CD4-positive, alpha-beta T cell treated with Interleukin-2 at 100 ng/mL for 4 hours (primary cell): ENCODE measurements at places on chromosomes 5 and 9.

- DNase-seq, result no peak
These were observed 29.8 kb downstream of the DUSP1 start for GRCh38 chr5:172741206-172741582.

DNA sequence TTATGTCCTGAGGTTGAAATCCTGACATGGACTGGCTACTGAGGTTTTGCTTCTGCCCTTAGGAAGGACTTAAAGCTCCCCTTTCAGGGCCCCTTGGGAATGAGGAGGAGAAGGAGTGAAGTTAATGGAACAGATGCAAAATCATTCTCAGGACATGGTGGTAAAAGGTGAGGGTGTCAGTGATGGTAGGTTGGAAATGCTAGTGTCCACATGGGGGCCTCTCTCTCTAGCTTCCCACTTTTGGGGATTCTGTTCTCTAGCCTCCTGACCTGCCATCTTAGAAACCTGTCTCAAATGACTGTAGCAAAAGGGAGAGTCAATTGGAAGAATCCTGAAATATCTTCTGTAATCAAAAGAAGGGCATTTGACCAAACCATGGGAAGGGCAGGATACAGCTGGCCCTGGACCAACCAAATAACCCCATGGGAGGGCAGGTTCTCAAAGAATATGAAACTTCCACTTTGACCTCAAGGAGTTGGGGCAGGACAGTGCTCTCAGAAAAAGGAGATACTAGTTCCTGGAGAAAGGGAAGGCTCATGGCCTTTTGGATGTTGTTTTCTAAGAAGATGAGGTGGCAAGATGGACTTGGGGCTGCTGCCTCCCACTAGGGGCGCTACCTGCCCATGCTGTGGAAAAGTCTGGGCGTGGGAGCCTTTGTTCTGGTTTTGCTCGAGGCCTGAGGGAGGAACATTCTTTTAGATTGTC lies 21.2 kb upstream of the MLANA start:
- no peak for DNase-seq

- no peak for DNase-seq
These were observed 243.8 kb upstream of the PUM3 start for GRCh38 chr9:3087697-3088096.

- no peak for DNase-seq
These were observed 110.8 kb upstream of the FSTL4 start for GRCh38 chr5:133723126-133723525.

GRCh38 chr9:105052346-105052745 lies 124.4 kb upstream of the ABCA1 start:
- DNase-seq, result no peak

DNA sequence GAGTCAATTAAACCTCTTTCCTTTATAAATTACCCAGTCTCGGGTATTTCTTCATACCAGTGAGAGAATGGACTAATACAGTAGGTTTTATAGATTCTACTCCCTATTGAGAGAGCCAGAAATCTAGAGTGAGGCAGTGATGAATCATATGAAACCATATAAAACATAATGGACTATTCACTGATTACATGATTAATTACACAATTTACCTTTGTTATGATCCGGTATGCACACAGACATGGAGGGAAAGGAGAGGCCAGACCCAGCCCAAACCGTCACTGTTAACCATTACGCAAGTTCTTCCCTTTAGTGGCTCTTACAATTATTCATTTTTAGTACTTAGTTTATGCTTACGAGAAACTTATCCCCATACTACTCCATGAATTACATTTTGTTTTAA lies 205.0 kb downstream of the DNAH5 start:
- no peak for DNase-seq

DNA sequence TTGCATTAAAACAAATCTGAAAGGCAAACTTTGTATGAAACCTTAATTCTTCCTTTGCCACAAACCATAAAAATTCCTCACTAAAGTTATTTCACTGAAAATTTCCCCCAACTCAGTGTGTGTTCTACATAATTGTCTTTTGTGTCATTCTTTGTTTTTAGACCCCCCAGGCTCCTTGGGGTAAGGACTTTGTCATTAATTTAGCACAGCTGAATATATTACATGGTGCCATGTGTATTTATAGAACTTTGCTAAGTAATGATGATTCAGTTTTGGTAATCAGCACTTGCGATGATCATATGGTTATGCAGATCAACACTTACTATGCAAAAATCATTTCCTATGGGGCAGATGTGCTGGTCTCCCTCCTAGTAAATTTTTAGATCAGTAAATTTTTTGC lies 712.1 kb upstream of the MEF2C start:
- no peak for DNase-seq

- no peak for DNase-seq
These were observed 59.7 kb downstream of the GNA14 start for GRCh38 chr9:77588271-77588937.

GRCh38 chr9:98378794-98379193 lies 123.3 kb upstream of the TBC1D2 start:
- DNase-seq, result no peak

GRCh38 chr9:32970554-32970953 lies 30.9 kb downstream of the APTX start:
- DNase-seq, result no peak

DNA sequence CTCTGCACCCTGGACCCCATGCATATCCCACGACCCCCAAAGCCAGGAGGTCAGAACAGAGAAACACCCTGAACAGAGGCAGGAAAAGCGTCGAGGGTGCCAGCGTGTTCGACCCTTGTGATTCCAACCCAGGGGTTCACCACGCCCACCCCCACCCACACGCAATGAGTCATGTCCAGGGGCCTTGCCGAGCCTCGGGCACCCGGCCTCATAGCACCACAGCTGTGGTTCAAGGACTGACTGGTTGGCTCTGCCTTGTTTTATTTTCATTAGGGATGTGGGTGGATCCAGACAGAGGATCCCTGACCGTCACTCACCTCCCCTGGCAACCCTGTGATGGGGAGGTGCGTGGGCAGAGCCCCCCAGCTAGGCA lies 9.5 kb upstream of the QSOX2 start:
- DNase-seq, result no peak

- no peak for DNase-seq
These were observed 4.7 kb downstream of the NOL6 start for GRCh38 chr9:33468797-33469621.

DNA sequence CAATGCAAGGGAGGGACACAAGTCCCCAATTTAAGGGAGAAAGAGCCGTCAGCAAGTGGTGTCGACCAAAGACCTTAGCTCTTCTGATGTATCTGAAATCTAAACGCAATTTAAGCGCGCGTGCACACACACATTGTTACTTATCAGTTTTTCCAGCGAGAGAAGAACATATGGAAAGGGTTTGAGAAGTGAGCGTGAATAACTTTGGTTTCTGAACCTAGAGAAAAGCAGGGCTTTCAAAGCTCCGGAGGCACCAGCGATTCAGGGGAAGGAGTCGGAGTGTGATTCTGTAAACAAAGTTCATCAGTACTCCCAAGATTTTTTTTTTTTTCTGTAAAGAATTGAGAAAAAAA lies 191.8 kb downstream of the MEF2C start:
- DNase-seq, result no peak

DNA sequence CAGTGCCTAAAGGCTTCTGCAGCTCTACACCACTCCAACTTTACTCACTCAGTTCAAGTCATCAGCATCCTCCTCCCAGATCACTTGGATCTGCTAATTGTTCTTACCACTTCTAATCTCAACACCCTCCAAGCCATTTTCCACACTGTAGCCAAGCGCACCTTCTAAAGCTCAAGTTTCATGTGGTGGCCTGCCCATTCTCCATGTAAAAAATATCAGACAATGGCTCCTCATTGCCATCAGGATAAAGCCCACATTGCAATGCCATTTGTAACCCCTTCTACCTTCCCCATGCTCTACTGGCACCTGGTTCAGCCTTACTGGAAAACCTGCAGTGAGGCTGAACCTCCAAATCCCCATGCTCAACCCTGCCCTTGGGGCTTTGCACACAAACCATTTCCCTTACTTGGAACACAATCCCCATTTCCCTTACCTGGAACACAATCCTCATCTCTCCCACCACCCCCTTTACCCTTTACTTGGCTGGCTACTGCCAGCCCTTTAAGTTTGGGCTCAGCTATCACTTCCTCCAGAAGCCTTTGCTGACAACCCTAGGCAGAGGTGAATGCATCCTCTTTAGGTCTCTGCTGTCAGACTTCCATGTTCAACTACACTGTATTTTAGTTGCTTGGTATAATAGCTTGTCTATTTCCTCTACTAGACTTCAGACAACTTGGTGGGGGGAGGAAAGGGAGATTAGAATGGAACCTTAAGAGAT lies 220.0 kb downstream of the TSSK1B start:
- DNase-seq, result no peak

- peak; percentile 51 for DNase-seq
These were observed 11.7 kb upstream of the DOLPP1 start for GRCh38 chr9:129068990-129069861.

DNA sequence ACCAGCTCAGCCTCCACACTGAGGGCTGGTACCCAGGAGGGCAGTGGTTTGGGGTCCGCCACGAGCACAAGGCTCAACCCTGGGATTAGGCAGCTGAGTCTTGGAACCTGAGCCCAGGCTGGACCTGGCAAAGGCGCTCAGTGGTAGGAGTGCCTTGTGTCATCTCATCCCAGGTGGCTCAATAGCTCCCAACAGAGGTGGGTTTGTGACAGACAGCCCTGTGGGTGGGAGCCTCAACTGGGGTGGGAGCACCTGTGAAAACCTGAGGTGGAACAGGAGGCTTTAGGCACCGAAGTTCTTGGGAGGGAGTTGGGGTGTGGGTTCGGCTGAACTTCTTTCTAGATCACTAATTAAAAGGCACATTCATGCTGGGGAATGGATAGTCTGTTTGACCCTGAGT lies 35.2 kb upstream of the SMU1 start:
- no peak for DNase-seq

DNA sequence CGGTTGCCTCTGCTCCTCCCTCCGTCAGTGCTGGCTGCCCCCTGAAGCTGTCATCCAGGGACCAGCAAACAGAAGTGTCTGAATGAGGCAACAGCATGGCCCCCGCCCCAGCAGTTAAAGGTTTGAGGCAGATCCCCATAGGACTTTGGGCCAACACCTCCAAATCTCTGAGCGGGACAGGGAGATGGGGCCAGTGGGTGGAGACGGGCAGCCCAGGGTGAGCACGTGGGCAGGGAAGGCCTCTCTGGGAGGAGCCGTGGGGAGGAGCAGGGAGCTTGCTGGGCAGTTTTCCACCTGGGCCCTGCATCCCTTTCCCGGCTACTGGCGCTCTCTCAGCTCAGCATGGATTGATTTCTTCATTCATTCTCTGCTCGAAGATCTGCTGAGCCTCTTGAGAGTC lies 39.1 kb upstream of the NOTCH1 start:
- DNase-seq, result no peak

DNA sequence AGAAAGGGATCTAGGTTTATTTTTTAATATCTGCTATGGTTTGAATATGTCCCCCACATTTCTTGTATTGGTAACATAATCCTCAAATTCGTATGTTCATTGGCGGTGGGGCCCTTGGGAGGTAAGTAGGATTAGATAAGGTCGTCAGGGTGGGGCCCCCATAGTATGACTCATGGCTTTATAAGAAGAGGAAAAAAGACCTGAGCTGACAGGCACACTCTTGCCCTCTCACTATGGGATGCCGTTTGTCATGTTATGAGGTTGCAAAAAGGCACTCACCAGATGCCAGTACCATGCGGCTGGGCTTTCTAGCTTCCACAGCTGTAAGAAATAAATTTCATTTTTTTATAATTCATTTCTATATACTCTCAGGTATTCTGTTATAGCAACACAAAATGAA lies 67.3 kb upstream of the SGCD start:
- no peak for DNase-seq

DNA sequence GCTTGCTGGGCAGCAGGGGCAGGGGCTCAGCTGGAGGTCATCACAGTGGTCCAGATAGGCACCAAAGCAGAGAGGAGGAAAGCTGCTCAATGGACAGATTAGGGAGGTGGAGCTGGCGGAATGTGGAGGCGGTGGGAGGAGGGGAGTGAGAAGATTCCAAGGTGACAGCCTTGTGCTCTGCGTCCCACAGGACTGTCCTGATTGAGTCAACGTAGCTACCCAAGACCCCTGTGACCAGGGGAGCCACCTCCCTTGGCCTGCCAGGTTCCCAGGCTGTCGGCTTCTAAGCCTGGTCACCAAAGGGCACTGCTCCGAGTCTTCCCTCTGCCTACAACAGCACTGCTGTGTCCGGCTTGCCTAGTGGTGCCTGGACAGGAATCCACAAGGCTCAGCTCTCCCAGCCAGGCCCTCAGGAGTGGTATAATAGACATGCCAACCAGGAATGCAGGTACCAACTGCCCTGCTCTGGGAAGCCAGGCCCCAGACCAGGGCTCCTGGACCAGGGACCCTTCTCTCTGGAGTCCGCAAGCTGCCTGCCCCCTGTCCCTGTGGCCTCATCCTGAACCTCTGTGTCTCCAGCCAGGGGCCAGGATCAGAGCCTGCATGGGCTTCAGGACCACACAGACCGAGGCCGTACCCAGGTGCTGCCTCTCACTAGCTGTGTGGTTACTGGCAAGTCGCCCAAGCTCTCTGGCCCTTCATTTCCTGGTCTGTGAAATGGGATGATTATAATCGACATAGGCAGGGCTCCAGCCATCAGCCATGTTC lies 67.9 kb downstream of the STK10 start:
- DNase-seq, result no peak

DNA sequence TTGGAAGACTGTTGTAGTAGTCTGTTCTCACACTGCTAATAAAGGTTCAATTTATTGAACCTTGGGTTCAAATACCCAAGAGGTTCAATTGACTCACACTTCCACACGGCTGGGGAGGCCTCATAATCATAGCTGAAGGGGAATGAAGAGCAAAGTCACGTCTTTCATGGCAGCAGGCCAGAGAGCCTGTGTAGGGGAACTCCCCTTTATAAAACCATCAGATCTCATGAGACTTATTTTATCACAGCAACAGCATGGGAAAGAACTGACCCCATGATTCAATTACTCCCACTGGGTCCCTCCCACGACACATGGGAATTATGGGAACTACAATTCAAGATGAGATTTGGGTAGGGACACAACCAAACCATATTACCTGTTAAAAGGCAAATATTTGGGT lies 268.2 kb downstream of the TMEM167A start:
- DNase-seq, result no peak

DNA sequence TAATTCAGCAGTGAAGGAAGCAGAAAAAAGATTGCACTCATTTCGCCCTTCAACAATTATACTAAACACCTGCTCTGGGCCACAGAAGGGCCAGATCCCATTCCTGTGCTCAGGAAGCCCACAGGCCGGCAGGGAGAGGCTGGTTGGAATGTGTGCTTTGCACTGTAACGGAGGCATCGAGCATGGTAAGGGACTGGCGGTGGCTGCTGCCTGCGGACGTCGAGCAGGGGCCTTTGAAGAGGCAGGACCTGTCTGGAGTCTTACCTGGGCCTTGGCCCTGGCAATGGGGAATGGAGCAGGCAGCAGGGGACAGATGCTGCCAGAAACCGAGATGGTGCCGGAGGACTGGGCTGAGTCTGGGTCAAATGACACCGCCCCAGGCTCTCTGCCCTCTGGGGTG lies 97.8 kb downstream of the KCNIP1 start:
- DNase-seq, result no peak

GRCh38 chr5:99122976-99123375 lies 194.2 kb upstream of the CHD1 start:
- DNase-seq, result no peak

- DNase-seq, result peak; percentile 90
These were observed at the start of the genes SMIM27 and TOPORS for GRCh38 chr9:32552172-32552872. SMIM27 (plus strand) TSS chr9:32552327; CDS start chr9:32552435, 108 bp downstream. TOPORS (minus strand) TSS chr9:32552586; CDS start chr9:32552436, 150 bp downstream.

- DNase-seq, result no peak
These were observed 34.6 kb downstream of the OXCT1 start for GRCh38 chr5:41835645-41836044.

GRCh38 chr9:33187519-33188218 lies 20.5 kb upstream of the B4GALT1 start:
- DNase-seq, result no peak
